Ureter (tissue), 1 donor: ENCODE measurements at places on chromosomes 5 and 9. TPM values are rescaled to one million over a fixed set of nuclear protein-coding genes. Genes with fewer than 3 reads are reported as not detected.

SELENOP gene
- 87.8 TPM for total RNA-seq

PCDHGB2 gene
- 4.3 TPM for total RNA-seq

ADAMTS6 gene
- 2.6 TPM for total RNA-seq

ASPN gene
- total RNA-seq, result 7.5 TPM

C9 gene
- total RNA-seq, result not detected

MROH2B gene
- not detected for total RNA-seq

AGXT2 gene
- not detected for total RNA-seq

TMEM174 gene
- total RNA-seq, result not detected

DNA sequence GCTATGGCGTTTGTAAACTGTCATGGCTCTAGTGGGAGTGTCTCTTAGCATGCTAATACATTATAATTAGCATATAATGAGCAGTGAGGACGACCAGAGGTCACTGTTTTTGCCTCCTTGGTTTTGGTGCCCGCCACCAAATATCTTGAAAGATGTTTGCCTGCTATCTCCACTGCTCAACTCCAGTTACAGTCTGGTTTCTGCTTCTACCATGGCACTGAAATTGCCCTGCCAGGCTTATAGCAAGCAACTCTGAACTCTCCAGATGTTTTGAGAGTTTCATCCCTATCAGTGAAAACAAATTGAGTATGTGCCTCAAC is 122.1 kb upstream of the SPRY4 start:
- DNase-seq, result no peak

GRCh38 chr9:134853893-134854292 is 26.7 kb upstream of the FCN2 start:
- DNase-seq, result peak; percentile 17

GRCh38 chr5:142545650-142546322 is 140.1 kb downstream of the FGF1 start:
- DNase-seq, result no peak

DNA sequence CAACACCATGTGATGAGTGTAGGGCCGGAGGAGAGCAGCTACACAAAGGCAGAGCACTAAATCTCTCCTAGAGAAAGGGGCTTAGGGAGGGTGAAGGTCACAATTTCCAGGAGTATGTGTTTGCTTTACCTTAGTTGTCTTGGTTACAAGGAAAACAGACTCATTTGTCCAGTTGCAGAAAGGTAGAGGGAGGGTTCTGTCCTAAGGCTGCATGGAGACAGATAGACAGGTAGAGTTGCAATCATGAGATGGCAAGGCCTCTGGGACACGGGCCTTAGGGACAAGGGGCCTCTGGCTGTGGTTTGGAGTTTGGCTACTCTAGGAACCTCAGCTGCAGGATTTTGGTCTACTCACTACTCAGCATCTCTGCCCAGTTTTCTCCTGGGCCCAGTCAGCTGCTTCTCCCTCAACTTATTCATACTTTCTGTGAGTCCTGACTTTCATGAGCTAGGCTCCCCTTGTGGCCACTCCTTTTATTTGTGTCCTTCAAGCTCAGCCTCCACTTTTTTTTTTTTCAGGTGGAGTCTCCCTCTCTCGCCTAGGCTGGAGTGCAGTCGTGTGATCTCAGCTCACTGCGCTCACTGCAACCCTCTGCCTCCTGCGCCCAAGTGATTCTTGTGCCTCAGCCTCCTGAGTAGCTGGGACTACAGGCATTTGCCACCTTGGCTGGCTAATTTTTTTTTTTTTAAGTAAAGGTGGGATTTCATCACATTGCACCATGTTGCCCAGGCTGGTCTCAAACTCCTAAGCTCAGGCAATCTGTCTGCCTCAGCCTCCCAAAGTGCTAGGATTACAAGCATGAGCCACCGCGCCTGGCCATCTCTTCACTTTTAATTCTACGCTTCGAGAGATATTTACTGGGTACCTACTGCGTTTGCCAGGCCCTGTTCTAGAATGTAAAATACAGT is 76.6 kb downstream of the PTPDC1 start:
- no peak for DNase-seq

DNA sequence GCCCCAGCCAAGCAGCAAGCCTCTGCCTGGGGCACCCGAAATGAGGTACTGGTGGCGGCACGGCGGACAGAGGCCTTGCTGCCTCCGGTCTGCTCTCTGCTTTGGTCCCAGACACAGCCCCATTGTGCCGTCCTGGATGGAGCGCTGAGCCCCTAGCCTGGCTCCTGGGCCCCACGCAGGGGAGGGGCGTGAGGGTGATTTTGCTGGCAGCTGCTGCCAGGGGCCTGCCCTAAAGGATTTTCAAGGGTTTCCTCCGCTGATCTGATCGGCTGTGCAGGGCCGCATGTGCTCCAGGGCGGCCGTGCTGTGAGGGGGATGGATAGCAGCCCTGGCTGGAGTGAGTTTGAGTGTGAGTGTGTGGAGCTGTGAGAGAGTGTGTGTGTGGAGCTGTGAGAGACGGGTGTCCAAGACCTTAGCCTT is 1.3 kb downstream of the GPSM1 start:
- DNase-seq, result no peak

DNA sequence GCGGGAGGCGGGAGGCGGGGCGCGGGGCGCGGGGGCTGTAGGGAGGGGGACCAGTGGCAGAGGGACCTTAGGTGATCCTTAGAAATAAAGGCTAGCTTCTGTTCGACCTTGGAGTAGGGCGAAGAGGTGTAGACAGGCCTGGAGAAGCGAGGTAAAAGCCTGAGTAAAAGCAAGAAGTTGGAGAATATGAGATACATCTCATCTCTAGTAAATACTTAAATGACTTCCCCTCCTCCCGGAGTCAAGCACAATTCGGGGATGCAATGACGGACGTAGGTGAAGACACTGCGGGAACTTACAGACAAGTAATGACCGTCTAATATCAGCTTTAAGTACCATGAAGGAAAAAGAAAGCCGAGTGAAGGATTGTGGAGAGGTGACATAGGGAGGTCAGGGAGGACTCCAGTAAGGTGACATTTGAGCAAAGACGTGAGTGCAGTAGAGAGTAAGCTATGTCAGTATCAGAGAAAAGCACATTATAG is 466 bp downstream of the SMC2 start:
- no peak for DNase-seq

DNA sequence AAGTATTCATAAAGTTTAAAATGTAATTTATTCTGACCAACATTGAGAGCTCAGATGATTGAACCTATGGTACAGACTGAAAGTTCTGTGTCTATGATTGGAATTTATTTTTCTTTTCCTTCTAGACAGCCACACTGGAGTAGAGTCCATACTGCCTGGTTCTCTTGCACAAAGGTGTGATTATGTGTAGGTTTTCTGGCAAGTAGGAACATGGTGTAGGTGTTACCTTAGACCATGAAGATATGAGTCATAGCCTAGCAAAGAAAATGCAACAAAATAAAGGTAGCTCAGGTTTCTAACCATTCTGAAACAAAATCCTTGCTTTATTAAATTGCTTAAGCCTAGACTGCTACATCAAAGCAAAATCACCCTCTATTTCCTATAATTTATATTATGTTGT is 143.4 kb downstream of the CDH12 start:
- DNase-seq, result no peak

GRCh38 chr5:108727236-108727650 is 20.5 kb upstream of the FER start:
- DNase-seq, result peak; percentile 63

DNA sequence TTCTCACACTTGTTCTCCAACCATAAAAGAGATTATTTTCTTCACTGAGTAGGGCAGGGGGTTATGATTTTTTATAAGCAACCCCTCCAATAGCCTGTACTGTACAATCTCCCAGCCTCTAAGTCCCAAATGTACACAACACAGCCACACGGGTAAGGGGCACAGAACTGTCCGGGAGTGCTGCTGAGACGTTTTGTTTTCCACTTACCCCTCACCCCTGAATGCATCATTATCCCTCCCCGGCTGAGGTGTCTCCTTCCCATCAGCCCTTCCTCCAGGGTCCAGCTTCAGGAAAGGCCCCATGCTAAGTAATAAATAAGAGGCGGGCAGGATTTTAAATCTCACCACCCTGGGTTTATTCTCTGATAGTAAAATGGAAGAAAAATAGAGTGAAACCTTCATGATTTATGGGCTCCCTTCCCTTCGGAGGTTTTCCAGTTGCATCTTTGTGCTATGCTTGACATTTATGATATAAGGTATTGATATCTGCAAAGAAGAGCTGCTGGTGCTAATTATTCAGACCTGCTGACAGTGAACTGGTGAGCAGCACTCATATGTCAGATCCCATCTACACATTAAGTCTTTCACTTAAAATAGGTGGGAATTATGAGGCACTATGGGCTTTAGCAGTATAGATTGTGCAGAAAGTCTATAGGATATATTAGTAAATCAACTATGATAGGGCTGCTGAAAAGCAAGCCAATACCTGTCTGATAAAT is 67.2 kb upstream of the MEGF10 start:
- DNase-seq, result no peak

DNA sequence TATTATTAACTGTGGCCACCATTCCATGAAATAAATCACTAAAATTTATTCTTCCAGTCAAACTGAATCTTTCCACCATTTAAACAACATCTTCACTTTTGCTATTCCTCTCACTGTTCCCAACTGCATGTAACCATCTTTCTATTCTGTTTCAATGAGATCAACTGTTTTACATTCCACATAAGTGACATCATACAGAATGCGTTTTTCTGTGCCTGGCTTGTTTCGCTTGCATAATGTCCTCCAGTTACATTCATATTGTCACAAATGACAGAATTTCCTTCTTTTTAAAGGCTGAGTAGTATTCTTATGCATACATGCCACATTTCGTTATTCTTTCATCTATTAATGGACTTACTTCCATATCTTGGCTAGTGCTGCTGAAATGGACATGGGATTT is 738.2 kb downstream of the SEMA5A start:
- DNase-seq, result no peak

DNA sequence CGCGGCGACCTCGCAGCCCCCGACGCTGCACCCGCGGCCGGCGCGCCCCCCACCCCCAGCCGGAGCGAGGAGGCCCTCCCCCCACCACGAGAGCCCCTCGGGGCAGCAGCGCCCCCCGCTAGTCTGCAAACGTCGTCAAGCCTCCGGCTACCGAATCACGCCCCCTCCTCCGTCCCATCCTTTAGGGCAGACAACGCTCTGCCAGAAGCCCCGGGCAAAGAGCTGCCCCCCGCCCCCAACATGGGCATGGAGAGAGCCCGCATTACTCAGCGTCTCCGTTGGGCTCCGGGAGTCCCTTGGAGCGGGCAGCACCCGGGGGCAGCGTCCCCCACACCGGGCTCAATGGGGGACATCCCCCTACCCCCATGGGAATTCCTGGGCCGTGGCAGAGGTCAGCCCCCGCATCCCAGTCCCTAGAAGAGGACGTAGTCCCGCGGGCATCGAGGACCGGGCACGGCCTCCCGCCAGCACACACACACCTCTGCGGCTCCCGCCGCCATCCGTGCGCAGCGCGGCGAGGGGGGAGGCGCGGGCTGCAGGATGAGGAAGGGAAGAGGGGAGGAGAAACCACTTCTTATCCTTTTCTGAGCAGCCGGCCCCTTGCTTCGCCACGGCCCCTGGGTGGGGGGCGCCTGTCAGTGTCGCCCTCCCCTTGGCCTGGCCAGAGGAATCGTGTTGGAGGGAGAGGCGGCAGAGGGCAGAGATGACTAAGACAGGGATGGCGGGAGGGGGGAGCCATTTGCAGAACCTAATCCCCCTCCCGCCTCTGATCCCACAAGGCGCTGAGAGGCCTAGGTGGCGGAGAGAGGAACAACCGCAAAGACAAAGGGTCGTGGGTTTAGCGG is 750 bp downstream of the DNM1 start:
- no peak for DNase-seq

GRCh38 chr9:131627648-131628458 is 82.5 kb downstream of the PRRT1B start:
- no peak for DNase-seq

GRCh38 chr5:16609412-16609811 is 7.4 kb downstream of the RETREG1 start:
- DNase-seq, result no peak

GRCh38 chr9:101848485-101848919 is 110.1 kb upstream of the GRIN3A start:
- DNase-seq, result peak; percentile 44

DNA sequence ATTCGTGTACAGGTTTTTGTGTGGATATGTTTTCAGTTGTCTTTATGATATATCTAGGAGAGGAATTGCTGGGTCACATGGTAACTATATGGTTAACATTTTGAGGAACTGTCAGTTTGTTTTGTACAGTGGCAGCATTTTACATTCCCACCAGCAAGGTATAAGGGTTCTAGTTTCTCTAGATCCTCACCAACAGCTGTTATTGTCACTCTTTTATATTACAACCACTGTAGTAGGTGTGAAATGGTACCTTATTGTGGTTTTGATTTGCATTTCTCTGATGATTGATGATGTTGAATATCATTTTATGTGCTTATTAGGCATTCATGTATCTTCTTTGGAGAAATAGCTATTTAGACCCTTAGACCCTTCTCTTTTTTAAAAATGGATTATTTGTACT is 82.9 kb downstream of the CCDC171 start:
- DNase-seq, result no peak

DNA sequence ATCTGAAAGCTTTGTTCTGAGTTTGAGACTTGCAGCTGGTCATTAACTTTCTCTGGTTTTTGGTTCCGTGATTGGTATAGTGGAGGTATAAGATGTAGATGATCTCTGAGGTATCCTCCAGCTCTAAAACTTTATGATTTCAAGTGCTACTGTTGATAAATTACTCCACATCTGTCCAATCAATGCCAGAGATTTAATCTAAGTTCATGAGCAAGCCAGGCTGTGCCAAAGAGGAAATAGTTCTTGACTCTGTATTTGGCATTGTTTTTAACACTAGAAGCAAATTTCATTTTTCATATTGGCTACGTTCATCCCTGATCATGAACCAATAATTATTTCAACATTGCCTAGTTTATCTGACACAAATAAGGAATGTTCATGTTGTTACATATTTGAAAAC is 28.5 kb upstream of the CHD1 start:
- no peak for DNase-seq

DNA sequence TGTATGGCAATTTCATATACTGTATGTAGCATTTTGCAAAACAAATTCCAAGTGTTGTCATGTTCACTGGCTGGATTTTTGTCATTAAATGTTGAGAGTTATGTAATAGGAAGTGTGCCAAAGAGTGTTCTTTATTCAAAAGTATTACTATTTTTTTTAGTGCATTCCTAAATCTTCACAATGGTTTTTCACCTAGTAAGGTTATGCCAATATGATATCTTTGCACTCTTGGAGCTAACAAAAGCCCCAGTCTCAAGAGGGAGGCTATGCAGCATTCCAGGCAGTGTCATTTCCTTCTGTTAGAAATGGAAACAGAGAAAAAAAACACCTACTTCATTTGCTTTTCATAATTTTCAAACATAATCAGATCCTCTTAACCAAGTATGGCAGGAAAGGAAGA is 5.1 kb upstream of the SSBP2 start:
- DNase-seq, result no peak

DNA sequence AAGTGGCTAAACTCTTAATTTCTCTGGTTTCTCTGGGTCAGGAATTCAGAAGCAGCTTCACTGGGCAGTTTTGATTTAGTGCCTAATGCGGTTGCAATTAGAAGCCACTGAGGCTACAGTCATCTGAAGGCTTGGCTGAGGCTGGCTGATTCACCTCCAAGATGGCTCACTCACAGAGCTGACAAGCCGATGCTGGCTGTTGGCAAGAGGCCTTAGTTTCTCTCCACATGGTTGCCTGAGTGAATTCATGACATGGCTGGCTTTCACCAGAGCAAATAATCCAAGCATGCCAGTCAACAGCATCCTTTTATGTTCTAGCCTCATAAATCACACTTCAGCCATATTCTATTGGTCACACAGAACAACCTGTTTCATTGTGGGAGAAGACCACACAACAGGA is 2.8 kb upstream of the CDK7 start:
- DNase-seq, result no peak
